ENCODE measurements at places on chromosomes 4 and X.

DNA sequence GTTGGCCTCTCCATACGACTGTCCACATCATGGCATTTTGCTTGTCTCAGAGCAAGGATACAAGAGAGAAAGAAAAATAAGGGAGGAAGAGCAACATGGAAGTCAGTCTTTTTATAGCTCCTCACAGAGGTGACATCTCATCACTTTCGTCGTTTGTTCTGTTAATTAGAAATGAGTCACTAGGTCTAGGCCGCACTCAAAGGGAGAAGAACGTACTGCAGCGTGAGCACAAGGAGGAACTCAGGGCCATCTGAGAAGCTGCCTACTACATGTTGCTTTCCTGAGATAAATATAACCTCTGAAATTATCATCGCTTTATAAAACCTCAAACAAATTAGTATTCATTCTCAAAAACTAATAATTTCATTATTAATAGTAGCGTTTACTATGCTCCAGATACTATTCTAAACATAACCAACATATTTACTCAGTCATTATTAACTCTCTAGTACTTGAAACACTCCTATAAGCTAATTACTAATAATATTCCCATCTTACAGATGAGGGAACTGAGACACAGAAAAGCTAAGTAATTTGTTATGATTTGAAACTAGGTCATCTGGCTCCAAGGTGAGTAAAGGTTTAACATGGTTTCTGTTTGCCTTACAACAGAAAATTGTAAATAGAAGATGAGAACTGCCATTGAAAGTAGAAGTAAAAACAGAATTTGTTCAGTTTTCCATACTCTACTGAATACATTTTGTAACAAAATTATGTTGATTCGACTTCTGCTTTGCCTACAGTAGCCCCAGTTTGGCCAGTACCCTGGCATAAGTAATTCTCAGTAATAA lies 213.2 kb upstream of the UGT8 start:
- DNase-seq = no peak

GRCh38 chrX:49308604-49309269 lies 5.3 kb downstream of the GAGE10 start:
- no peak for DNase-seq

DNA sequence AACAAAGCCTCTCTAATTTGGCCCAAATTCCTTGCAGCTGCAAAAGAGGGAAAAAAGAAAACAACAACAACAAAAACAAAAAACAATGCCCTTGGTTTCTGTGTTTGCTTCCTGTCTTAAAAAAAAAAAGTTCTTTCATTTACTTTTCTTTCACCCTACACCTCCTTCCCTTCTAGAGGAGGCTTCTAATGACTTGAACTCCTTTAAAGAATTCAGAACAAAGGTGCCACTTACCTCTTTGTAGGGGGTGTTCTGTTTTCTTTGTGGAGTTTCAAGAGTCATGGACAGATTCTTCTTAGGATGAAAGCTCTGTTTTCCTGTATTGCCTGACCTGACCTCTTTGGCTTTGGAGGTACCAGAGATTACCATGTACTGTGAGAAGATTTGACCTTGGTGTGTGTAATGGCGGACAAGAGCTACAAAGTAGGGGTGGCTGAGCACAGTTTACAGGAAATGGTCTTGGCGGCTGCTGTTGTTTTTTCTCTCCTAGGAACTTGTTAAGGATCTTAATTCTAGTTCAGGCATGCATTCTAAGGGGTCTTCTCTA lies 72.4 kb upstream of the S100G start:
- no peak for DNase-seq

DNA sequence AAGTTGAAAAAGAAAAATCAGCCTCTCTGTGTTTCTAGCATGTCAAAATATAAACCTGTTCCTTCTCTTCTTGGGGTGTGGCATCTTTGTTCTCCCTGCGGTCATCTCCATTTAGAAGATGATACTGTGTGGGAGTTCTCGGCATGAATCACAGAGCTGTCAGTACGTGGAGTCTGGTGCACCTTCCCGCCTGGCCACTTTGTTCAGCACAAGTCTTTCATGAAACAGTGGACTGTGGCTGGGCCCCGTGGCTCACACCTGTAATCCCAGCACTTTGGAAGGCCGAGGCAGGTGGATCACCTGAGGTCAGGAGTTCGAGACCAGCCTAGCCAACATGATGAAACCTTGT lies 166.5 kb downstream of the MAML3 start:
- DNase-seq = no peak

DNA sequence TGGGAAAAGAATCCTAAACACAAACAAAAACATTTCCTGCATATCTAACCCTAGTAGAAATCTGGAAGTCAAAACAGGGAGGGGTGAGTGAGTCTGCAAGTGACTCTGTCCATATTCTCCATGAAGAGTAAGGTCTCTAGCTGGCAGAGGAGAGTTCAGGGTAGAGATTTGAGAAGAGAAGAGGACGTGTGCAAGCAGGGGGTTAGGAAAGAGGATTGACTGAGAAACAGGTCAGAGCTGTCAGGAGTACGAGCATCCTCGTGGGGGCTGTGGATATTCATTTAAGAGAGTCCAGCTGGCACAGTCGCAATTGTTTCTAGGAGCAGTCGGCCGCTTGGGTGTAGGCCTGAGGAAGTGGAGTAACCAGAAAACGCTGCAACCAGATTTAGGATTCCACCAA lies 27.9 kb downstream of the PROM1 start:
- DNase-seq = no peak

DNA sequence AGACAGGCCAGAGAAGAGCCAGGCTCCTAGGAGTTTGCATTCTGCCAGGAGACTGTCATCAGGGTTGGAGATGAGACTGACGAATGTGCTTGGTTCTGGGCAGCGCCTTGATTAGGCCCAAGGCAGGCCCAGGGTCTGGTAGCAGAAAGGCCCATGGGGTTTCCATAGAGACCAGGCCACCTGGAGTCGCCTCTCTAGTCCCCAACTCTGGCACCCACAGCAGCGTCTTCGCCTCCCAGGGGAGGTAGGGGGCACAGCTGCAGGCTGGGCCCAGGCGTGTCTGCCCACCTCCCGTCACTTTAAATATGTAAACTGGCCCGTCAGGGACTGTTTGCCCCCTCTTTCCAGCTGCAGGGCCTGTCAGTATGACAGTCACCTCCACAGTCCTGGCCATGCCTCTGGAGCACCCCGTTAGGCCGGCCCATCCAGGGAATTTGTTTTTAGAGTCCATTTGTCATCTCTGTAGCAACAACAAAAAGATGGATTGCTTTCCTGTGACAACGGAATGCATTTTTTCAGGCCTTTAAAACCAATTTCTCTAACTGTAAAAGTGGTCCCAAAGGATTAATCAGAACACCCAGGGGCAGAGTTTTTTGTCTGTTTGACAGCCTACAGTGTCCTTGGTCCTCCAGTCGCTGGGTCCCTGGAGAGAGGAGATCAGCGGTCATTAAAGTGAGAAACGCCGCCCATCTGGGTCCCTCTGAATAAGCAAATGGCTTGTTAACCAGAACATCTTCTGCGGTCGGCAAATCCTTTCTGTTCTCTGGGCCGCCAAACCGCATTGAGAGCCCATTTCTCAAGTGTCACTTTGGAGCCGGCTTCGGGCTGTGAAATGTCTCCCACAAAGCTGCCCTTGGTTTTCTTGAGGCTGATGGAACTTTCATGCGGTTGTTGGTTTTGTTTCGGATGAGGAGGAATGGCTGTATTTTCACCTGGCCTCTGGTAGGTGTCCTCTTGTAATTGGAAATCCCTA lies 153.0 kb upstream of the PSAPL1 start:
- DNase-seq = no peak

DNA sequence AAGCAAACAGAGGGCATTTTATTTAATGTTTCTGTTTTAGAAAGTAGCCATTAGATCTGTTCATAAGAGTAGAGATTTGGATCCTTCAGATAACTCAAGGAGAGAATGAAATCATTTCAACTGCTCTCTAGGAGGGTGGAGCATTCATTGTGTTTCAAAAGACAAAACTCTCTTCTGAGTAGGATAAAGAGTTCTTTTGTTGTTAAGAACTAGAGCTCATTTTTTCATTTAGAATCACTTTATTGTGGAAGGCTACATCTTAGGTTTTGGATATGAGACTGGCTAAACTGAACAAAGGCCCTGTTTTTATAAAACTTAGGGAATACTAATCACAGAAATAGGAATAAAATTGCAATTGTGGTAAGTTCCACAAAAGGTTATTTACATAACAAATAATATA lies 193.9 kb upstream of the PCDH10 start:
- DNase-seq = no peak

DNA sequence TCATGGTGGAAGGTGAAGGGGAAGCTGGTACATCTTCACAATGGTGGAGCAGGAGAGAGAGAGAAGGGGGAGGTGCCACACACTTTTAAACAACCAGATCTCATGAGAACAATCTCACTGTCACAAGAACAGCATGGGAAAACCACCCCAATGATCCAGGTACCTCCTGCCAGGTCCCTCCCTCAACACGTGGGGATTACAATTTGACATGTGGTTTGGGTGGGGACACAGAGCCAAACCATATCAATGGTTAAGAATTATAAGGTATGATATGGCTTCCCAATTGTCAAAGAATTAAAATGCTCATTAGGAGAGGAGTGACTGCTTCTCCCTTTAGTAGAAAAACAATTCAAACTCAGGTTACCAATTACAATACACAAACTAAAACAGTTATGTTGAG lies 143.3 kb downstream of the PDLIM5 start:
- no peak for DNase-seq

GRCh38 chr4:25839687-25840086 lies 23.1 kb downstream of the SEL1L3 start:
- DNase-seq = no peak

DNA sequence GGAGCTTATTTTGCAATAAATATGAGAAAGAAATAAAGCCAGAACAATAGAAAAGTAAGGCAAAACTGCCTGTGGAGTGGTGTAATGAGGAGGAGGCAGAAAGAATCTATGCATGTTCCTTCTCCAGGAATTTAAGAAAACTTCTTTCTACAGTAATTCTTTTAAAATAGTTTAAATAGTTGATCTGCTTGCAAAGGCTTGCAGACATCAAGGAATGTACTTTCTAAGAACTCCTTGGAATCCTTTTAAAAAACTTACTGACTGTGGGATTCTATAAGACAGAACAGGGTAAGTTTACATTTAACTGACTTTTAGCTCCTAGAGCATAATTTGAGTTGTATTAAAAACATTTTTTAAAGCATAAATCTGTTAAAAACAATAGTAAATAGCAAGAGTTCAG lies 63.2 kb upstream of the ALB start:
- DNase-seq = no peak

- DNase-seq = no peak
These were observed 20.6 kb downstream of the NKX1-1 start for GRCh38 chr4:1385373-1386340.

DNA sequence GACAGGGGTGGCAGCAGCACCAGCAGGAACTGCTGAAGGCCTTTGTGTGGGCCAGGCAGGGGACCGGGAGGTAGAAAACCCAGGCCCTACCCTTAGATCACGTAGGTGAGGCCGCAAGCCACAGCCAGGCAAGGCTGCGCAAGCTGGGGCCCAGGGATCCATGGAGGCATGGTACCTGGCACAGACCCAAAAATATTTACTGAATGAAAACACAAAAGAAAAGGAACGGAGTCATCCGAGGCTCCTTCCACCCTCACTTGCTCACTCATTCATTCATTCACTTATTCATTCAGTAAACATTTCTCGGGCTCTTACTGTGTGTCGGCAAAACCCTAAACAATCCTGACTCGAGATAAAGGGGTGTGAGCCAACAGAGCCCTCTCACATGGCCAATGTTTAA lies 102.3 kb downstream of the BCOR start:
- DNase-seq = no peak

DNA sequence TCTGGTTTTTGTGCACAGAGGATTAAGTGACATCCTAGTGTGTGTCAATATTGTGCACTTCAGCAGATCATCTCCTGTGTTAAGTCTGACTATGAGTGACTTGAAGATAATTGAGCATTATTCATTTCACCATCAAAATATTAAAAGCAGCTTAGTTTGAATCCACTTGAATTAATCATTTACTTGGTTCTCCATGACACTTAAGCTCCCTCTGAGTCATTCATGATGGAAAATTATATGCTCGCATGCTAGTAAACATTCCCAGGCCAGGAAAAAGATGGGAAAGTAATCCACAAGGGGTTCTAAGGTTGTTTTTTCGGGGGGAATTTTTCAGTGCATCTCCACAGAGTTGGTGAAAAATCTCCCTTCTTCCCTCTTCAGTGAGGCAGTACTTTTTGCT lies 97.2 kb upstream of the EOLA2 start:
- DNase-seq = no peak

DNA sequence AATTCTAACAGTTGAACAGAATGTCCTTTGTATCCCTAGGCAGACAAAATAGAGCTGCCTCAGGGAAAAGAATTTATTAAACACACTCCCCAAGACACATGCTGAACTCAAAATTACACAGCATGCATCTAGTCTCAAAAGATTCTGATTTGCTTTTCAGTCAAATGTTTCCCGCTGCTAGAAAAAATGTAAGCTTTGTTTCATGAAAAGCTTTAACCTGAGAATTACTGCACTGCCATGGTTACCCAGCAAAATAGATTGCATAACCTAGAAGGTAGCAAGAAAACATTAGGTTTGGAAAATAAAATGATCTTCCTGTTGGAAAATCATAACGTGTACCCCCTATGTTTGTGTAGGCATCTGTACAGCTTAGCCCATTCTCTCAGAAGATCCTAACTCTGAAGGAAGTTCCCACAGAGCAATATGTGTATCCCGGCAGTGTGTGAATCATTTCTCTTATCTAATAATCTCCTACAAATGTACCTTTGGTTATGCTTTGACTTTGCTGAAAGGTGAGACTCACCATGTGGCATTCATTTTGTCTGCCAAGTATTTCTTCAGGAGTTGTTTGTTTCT lies 646.9 kb downstream of the STPG2 start:
- no peak for DNase-seq

DNA sequence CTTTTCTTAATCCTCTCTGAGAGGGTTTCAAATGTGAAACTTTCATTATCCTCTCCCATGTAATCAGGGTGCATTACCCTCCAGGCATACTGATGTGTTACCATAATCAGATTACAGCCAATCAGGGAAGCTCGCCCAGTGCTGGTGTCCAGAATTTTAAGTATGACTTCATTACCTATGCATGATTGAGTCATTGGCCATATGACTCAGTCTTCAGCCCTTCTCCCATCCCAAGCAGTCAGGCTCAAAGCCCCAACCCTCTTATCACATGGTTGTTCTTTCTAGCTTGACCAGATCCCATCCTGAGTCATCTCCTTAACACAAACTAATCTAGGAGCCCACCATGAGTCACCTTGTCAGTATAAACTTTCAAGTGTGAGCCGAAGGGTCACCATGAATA lies 1668.1 kb upstream of the AGA start:
- DNase-seq = no peak
